ENCODE measurements at places on chromosomes 12 and 14. TPM values are rescaled to one million over a fixed set of nuclear protein-coding genes. Genes with fewer than 3 reads are reported as not detected.

Gene GPR84
- polyA plus RNA-seq, result not detected

Gene SERPINA9
- not detected for polyA plus RNA-seq

Gene KRT5
- polyA plus RNA-seq, result not detected

Gene C3AR1
- polyA plus RNA-seq, result 12.7 TPM

Gene PTPN6
- 261 TPM for polyA plus RNA-seq

Gene CELA1
- 0.25 TPM for polyA plus RNA-seq

Gene ACOT4
- 2.8 TPM for polyA plus RNA-seq

DNA sequence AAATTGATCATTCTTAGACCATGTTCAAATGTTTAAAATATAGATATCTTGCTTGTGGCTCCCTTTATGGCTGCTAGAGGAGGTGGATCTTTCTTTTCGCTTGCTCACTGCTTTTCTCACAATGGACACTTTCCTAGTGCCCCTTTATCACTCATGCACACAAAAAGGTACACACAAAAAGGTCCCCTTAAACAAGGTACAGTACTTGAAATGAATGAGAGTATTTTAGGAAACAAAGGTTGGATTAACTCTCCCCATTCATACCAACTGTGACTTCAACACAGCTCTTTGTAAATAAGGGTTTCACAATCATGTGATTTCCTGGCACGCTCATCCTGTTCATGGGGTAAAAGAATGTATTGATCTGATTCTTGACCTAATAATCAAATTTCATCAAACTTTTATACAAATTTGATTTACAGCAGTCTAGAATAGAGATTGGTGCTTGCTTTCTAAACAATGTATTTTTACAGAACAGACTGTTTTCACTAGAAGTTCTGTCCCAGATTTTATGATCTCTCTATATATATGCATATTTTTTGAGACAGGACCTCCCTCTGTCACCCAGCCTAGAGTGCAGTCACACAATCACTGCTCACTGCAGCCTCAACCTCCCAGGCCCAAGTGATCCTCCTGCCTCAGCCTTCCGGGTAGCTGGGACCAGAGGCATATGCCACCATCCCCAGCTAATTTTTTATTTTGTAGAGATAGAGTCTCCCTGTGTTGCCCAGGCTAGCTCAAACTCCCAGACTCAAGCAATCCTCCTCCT is 34.4 kb upstream of the EPS8 start:
- DNase-seq, result no peak

DNA sequence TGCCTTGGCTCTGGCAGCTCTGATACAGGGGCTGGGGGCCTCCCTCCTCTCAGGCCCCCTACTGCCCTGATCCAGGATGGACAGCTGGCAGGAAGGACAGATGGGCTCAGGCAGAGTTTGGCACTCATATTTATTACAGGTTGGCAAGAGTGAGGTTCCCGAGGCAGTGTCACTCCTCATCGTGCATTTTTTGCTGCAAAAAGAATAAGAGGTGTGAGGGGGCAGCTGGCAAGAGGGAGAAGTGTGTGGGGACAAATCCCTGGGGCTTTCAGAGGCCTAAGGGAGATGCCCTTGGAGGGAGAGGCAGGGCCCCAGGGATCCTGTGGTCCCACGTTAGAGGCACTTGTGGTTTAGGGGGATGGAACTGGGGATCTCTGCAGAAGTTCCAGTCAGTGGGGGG is 5.0 kb downstream of the CMTM5 start:
- DNase-seq, result no peak

DNA sequence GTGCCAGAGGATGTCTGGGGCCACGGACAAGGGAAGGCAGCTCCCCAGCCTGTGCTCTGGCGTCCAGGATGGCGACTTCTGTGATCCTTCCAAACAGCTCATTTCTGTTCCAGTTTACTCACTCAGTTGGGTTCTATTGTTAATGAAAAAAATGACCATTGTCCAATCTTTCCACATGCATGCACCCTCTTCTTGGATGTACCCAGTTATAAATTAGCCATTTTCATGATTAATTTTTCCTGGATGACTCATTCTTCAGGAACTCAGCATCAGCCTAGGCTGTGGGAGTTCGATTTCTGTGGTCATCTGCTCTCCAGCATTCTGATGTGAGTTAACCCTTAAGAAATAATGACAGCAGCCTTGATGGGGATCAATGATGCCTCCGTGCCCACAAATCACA is 926.8 kb downstream of the BCL11B start:
- DNase-seq, result no peak

DNA sequence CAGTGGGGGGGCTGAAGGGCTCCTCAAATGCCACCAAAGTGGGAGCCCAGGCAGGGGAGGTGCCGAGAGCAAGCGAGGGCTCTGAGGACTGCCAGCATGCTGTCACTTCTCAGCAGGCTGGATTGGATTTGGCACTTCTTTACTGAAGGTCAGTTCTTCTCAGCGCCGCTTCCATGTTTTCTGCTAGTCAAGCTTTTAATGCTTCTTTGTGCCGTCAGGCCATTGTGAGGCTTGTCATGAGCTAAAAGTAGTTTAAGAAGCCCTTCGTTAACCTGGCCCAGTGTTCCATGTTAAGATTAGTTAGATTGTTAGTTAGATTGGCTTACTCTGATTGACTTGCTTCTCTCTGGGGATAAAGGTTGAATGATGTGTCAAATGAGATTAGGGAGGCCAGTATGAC is 13.4 kb downstream of the GABARAPL1 start:
- no peak for DNase-seq

GRCh38 chr12:46259071-46259470 is 9.8 kb downstream of the SLC38A1 start:
- DNase-seq, result no peak

- no peak for DNase-seq
Measured at GRCh38 chr12:100027671-100028070, 42.9 kb upstream of the ANKS1B start.

DNA sequence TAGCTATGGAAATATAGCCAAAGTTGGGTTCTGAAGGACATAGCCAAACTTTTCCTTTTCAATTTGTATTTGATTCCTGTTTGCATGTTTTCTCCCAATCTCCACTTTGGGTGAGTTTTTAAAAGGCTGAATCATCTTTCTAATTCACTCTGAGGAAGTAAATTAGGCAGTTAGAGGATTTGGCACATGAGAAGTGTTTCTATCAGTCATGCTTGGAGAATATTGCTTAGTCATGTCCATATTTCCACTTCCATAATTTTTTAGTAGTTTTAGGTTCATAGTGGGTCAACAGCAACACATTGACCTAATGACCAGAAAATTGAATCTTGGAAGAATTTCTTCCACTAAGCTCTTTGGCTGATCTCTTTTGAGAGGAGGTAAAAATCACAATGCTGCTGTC is 21.8 kb downstream of the IRAK3 start:
- DNase-seq, result no peak

DNA sequence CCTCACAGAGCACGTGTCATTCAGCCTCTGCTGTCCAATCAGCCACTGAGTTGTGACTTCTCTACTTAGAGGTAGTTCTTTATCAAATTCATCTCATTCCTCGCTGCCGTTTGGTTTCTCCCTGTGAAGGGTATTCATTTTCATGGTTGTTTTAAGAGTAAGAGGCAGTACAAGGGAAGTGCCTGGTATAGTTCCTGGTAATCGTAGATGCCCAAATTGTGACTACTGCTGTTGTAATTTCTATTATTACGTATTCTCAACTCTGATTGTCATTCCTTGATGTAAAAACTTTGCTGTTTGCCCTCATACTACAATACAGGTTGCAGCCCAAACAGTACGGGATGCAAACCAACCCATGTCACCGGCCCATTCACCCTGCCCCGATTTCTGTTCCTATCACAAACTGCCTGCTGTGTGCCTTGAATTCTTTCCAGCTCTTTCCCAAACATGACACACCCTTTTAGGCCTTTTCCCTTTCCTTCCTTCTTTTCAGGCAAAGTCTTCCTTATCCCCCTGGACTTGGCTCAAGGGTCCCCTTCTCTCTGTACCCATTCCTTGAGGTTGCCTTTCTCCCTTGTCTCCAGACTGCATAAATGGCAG is 93.0 kb downstream of the SLC25A47 start:
- no peak for DNase-seq

- no peak for DNase-seq
Measured at GRCh38 chr14:52333108-52333507, 19.0 kb downstream of the PTGER2 start.

DNA sequence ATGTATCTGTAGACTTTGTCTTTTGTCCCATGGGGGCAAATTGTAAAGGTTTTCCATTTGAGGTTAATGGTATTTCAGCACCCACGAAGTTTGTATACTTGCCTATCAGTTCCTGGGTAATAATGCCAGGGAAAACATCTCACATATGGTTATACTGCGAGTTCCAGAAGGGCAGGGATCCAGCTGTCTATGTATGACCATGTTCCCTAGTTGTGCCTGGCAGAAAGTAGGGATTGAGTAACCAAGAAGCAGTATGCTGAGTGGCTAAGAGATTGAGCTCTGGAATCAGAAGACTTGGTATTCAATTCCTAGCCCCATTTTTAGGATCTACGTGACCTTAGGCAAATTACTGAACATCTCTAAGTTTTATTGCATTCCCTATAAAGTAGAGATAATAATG is 173.2 kb upstream of the PWP1 start:
- no peak for DNase-seq

DNA sequence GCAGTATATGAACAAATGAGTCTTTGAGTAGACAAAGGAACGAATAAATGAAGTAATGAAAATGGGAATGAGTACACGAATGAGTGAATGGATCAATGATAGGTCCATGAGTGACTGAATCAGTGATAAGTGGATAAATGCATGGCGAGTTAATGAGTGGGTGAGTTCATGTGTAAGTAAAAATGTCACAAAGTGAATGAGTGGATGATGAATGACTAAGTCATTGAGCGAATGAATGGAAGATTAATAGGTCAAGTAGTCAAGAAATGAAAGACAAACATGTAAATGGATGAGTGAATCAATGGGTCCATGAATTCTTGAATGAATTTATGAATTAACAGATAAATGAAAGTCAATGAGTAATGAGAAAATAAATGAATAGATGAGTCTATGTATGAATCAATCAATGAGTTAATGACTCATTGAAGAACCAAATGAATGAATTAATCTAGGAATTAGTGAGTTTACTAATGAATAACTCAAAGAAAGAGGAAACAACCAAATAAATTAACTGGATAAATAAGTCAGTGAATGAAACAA is 97.3 kb upstream of the RTL1 start:
- no peak for DNase-seq
